ENCODE measurements at places on chromosomes 4 and X.

DNA sequence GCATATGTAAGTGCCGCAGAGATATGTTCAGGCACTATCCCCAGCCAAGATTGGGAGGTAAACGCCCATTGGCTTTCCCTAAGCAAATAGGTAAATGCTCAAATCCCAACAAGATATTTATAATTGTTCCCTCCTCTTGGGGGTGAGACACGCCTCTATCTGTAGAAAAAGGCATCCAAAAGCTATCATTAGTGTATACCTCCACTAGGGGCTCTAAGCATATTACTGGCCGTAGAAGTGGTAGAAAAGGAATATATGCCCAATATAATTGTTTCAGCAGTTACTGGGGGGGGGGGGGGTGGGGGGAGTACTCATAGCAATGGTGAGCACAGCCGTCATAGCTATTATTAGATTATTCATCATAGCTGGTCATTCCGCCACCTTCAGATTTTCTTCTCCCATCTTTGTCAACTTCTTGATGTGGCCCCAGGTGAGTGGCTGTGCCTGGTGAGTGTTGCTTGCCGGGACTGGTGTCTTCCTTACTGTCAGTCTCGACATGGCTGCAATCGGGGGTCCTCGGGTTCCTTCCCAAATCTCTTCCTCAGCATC is 53.3 kb upstream of the WDR1 start:
- DNase-seq = no peak

GRCh38 chrX:129984111-129984958 is 1.9 kb downstream of the BCORL1 start:
- DNase-seq = peak; percentile 79

DNA sequence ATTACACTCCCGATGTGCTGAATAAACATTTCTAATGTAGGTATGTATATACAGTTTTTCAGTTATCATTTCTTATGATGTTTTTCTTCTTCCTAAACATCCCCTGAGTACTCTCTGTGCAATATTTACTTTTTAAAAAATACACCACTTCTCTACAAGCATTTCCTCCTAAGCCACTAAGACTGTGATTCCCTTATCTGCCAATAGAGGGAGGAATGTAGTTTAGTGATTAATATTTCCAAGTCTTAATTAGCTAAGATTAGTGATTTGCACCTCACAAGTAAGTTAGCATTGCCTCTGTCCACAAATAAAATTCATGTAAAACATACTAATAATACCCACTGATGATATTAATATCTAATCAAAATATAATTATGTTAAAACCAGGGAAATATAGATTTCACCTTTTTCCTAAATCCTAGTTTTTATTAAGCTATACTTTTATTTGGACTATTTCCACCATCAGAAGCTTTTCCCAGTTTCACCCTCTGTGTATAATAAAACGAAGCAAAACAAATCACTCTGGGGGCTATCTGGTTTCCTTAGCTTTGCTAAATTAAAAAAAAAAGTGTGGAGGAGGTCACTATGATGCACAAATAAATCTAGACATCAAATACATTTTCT is 909.1 kb downstream of the FAT4 start:
- peak; percentile 31 for DNase-seq

- peak; percentile 83 for DNase-seq
These were observed 60.4 kb upstream of the BCOR start for GRCh38 chrX:40158036-40158706.

DNA sequence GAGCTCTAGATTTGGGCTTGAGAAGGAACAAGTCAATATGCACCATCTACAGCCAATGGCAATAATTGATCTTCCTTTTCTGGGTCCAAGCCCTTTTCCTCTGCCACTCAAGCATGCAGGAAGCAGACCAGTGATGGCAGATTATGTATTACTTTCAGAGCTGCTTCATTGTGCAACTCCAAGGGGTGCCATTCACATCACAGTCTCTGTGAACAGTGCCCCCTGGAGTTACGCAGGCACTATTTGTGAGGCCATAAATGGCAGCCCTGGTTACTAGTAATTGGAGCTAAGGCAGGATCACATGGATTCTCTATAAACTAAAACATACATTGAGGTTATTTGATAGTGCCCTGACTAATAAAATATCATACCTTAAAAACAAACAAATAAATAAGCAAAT is 313.4 kb upstream of the SLC7A11 start:
- DNase-seq = no peak

Measured in GM03348 (cell line).